ENCODE measurements at places on chromosomes 2 and 18.

GRCh38 chr2:211133766-211134165 lies 577.4 kb downstream of the CPS1 start:
- DNase-seq, result no peak

DNA sequence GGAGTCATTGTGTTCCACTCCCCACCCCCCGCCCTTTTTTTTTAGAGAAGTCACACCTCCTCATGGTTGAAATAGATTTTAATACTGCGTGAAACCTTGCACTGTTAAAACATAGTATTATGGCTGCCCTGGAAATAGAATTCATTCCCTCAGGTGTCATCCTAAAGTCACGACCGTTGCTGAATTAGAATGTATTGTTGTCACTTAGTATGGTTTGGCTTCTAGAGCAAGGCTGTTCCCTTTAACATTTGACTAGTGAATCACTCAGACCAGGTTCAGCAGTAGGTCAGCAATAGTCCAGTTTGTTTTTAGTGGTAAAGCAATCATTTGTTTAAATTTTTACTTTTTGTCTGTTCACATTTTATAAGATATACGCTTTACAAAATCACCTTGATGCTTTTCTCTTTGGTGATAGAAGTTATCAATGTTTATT lies 1.2 kb downstream of the BABAM2 start:
- DNase-seq, result no peak

- no peak for DNase-seq
Measured at GRCh38 chr2:102520009-102520408, 47.0 kb downstream of the SLC9A4 start.

GRCh38 chr2:223712642-223713041 lies 110.5 kb upstream of the SCG2 start:
- DNase-seq, result no peak

DNA sequence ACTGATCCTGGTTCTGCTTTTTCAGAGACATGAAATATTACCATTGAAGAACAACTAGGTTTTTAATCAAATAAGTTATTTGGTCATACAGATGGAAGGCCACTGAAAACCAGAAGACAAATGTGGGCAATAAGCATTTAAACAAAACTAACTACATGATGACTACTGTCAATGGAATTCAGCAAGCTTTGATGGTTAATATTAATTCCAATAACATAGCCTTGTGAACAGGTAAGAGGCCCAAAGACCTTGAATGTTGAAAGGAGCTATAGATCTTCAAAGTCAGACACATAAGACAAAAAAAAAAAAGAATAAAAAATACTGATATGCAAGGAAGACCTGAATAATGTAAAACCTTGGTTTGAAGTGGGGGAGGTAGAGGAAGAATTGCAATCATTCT lies 1955.6 kb upstream of the CELF4 start:
- DNase-seq, result no peak

DNA sequence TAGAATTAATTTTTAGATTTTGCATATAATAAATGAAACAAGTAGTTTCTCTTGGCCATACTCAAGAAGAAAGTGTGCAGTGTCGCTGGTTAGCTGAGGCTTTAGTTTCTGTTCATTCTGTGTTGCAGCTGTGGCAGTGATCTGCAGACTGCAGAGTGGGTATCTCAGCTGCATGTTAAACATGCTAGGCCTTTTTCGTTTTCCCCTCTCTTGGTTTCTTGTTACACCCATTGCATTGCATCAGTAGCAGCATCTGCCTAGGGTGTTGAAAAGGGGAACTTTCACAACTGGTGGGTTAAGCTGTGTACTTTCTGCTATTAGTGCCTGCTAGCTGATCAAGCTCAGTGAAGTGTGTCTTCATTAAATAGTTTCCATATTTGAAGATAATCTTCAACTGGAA lies 51.3 kb downstream of the ACSL3 start:
- no peak for DNase-seq

DNA sequence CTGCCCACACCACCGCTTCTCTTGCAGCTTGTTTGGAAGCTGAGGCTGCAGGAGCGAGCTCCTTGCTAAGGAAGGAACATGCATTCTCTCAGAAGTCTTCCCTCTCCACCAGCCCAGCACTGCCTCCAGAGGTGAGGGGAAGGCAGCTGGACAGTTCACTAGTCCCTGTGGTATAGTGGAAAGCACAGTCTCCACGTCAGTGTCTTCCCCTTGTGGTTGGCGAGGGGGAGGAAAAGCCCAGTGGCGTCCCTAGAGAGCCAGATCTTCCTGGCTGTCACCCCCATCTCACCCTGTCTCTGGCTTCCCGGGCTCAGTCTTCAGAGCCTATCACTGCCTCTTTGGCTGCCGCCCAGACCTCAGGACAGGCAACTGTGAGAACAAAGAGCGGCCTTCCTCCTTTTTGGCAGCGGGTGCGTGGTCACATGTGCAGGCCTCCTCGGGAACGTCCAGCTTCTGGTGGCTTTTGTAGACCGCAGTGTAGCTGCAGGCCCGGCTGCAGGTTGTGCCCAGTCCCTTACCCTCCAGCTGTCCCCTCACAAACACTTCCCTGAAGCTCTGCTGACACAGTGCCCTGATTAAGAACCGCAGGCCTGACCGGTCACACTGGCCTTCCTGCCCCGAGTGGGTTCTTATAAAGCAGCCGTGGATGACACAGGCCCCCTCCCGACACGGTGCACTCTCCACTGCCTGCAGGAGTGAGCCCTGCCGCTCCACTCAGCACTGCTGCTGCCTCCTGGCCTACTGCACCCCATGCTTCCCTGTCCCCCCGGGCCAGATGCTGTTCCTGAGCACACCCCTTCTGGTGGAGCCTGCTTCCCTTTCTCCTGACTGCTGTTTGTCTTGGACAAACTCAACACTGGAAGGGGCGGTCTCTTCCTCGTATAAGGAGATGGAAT lies 90.9 kb downstream of the RNF144A start:
- no peak for DNase-seq

DNA sequence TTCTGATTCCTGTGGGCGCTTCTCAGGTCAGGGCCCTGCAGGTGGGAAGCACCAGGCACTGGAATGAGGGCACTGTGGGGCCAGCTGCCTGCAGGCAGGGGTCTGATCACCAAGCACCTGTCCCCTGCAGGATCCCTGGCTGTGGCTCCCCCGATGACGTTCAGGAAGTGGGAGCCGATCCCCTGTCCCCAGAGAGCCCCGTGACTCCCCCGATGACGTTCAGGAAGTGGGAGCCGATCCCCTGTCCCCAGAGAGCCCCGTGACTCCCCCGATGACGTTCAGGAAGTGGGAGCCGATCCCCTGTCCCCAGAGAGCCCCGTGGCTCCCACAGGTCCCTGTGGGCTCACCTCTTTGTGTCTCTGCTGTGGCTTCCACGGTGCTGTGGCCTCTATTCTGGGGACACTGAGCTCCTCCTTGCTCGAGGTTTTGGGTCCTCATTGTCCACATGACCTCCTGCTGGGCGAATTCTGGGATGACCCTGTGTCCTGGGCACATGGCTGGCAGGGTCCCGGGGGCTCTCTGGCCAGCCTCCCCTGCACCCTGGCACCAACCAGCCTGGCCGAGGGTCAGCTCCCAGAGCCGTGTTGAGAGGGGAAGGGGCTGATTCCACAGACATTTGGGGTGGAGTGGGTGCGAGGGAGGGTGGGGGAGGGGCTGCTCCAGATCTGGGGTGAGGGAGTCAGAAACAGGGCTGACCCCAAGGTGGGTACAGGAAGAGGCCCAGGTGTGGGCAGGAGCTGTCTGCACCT lies 4.8 kb downstream of the NEU4 start:
- no peak for DNase-seq

GRCh38 chr2:24863641-24864040 lies 56.4 kb downstream of the ADCY3 start:
- DNase-seq, result no peak
